ENCODE measurements at places on chromosomes 6 and 20.
A peak's percentile ranks its signal among the peaks of the same experiment; 100 is the strongest.

DNA sequence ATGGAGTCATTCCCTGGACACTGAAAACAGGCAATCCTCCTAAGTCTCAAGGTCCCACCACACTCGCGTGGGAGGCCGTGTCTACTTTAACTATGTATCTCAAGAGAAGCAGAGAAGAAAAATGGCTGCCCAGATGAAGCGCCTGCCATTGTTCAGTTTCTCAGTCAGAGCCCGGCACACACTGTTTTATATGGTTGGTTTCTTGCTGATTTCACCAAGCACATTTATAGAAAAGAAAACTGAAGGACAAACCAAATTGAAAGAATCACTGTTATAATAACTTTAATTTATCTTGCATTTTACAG lies 22.9 kb downstream of the EIF2S2 start:
- no peak for DNase-seq

- DNase-seq = peak; percentile 19
These were observed 259.3 kb downstream of the ERMARD start for GRCh38 chr6:170010665-170011203.

- no peak for DNase-seq
These were observed 17.2 kb upstream of the MAP3K4 start for GRCh38 chr6:160974304-160974771.

GRCh38 chr6:17036065-17036393 lies 65.8 kb upstream of the STMND1 start:
- no peak for DNase-seq

DNA sequence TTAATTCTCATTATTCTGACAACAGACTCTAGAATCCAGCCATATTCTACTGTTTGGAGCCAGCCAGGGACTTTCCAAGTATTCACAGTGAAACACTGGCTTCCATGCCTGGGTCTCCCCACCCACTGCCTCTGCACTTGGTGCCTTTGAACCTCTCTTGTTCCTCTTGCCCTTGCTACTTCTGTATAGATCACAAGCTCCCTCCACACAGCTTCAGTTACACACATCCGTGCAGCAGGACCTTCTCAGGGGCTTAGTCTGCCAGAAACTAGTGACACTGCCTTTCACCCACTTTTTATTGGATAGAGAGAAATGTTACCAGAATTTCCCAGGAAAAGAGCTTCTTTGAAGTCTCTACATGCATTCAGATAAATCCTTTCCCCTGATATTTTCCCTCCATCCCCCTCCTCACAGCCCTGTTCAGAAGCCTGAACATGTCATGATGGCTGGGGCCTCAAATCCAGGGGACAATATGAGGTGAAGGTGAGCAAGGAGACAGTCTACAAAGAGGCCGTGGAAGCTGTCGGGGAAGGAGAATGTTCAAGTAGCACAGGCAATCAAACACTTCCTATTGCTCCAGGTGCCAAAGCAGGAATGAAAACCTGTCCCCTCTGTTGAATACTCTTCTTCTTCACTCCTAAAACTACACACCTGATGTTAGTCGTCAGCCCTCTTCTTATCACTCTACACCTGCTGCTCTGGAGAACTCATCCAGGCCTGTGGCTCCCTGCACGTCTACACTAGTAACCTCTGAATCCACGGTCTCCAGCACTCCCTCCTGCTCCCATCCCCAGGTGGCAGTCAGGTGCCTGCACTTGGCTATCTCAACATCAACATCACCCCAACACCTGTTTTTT lies 20.2 kb upstream of the HLA-DOA start:
- no peak for DNase-seq

- no peak for DNase-seq
These were observed 38.5 kb upstream of the SLC22A3 start for GRCh38 chr6:160309718-160310117.

DNA sequence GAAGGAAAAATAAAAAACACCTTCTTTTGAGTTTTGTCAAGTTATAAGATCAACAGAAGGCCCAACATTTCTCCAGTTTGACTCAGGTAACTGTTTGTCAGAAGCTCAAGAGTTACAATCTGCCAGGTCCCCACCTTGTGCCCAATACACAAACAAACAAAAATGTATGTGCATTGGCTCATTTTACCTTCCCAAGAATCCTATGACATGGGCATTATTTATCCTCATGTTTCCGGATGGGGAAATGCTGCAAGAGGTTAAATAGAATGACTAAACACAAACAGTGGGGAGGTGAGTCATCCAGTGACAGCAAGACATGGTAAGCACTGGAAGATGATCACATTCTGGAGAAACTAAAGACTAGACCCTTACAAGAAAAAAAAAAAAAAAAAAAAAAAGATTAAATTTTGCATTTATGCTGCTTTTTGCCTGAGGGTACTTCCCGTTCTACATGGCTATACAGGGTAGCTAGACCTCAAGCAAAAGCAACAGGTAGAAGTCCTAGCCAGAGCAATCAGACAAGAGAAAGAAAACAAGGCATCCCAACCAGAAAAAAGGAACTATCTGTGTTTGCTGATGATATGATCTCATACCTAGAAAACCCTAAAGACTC lies 23.6 kb upstream of the ANKRD60 start:
- no peak for DNase-seq

GRCh38 chr6:123875784-123876183 lies 72.1 kb downstream of the NKAIN2 start:
- DNase-seq = no peak

- DNase-seq = peak; percentile 70
These were observed 689 bp upstream of the COL20A1 start for GRCh38 chr20:63292292-63292701.

GRCh38 chr6:79894939-79895338 lies 52.4 kb downstream of the ELOVL4 start:
- no peak for DNase-seq

DNA sequence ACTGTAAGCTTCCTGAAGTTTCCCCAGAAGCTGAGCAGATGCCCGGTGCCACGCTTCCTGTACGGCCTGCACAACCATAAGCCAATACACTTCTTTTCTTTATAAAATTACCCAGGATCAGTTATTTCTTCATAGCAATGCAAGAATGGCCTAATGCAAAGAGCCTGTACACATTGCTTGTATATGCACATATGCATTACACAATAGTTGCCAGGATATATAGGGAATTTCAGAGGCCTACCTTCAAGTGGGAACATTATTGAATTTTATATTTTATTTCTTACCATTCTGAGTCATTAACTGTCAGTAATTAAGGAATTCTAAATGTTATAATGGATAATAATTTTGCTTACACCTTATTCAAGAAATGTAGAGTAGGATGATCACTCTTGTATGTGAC lies 60.0 kb upstream of the TXNDC5 start:
- no peak for DNase-seq

- DNase-seq = no peak
These were observed 145.7 kb downstream of the KHDC1L start for GRCh38 chr6:73079611-73079955.

DNA sequence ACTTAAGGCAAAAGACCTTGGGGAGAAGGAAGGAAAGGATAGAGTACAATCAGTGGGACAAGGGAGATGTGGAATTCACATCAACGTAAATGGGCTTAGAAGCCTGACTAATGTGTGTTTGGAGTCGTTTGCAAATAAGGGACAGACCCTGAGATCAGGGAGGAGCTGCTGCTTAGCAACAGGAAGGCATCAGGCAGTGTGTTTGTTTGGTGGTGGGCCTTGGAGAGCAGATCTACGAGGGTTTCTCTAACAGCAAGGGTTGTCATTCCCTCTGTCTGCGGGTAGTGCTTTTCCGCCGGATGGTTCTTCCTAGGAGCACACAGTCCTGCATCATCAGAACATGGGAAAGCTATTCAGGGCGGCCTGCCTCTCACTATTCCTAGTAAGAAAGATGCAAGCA lies 40.4 kb downstream of the C6orf118 start:
- no peak for DNase-seq

DNA sequence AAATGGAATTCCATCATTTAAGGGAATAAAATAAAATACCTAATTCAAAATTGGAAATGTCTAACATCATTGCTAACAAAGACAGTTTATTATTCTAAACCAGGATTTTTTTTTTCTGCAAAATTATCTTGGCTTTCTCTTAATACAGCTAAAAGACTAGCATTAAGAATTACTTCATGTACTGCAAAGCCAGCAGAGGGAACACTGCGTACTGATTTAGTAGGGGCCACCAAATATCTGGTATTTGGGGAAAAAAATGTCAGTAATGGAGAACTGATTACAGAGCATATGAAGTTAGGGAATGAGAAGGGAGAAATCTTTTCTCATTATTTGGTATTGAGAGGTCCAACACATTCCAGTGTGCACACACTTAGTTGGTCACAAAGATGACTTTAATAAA lies 3.2 kb upstream of the SOX4 start:
- no peak for DNase-seq

- no peak for DNase-seq
These were observed 85.1 kb downstream of the LYRM2 start for GRCh38 chr6:89553431-89553830.

DNA sequence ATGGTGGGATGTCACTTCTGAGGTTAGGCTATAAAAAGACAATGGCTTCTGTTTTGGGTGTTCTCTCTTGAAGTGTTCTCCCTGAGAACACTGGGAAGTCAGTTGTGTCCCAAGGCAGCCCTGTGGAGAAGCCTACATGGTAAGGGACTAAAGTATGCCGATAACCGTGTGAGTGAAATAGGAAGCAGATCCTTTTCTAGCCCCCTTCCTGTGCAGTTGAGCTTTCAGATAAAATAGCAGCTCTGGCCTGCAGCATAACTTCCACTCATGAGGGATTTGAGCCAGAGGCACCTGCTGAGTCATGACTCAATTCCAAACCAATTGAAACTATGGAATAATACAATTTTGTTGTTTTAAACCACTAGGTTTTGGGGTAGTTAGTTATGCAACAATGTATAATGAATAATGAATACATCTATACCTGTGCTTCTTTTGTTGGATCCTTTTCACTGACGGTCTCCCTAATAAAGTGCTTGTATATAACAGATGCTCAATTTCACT lies 241.6 kb downstream of the TFAP2B start:
- DNase-seq = no peak

DNA sequence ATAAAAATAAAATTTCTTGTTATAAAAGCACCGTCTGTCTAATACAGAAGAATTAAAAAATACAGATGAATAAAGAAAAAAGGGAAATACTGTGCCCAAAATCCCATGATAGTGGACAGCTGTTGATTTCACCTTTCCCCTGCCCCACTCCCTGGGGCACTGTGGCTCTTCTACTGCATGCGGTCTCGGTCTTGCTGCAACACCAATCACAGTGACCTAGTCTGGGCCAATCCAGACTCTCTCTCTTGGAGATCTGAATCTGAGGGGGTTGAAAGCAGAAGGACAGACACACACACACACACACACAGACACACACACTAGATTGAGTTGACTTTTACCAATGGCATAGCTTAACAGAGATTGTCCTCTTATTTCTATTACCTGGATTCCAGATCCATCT lies 70.5 kb upstream of the FYN start:
- DNase-seq = peak; percentile 42

- no peak for DNase-seq
These were observed 312.1 kb upstream of the DEFB112 start for GRCh38 chr6:50361641-50362331.

GRCh38 chr20:39359981-39360620 lies 398.0 kb downstream of the DHX35 start:
- DNase-seq = no peak

- DNase-seq = no peak
These were observed 143.4 kb downstream of the AIG1 start for GRCh38 chr6:143204045-143204444.

DNA sequence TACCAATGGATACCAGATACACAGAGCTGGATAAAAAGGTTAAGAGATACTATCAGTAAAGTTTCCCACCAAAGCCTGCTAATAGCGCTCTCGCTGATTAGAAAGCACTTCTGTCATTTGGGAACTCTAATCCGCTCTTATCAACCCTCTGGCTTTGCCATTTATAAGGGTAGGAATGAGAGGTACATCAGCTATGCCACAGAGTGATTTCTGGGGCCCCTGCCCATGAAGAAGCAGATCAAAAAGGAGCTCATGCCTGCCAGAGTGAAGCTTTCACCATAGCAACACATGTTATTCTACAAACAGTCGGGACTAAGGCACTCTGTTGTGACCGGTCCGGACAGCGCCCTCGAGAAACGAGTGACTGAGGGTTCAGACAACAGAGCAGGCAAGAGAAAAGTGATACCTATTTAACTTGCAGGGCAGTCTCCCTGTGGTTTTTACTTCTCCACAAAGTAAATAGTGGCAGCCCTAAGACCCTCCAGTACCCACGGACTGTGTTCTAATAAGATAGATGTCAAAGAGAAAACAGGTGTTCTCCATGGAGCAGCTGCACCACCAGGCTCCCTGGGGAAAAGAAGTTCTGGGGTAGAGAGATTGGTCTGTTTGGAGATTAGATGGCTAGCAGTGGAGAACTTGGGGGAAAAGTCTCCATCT lies 5.6 kb downstream of the TRAM2 start:
- no peak for DNase-seq

- DNase-seq = no peak
These were observed 730.5 kb upstream of the MAP3K7 start for GRCh38 chr6:91317247-91317835.

- no peak for DNase-seq
These were observed 253.2 kb downstream of the SOX4 start for GRCh38 chr6:21846541-21847451.

DNA sequence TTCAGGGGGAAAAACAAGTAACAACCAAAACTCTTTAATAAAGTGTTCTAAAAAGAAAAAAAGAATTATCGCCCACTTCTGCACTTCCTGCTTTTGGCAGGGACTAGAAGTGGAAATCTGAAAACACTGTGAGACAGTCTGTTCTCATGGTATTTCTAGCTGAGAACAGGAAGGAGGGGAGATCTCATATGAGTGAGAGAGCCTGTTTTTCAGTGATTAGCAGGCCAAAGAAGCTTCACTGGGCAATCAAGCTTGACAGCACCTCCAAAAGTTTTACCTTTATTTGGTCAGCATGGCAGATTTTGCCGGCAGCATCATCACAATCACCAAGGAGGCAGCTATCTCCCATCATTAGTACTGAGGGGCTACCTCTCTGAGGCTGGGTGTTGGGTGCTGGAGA lies 79.5 kb upstream of the ATXN1 start:
- no peak for DNase-seq

DNA sequence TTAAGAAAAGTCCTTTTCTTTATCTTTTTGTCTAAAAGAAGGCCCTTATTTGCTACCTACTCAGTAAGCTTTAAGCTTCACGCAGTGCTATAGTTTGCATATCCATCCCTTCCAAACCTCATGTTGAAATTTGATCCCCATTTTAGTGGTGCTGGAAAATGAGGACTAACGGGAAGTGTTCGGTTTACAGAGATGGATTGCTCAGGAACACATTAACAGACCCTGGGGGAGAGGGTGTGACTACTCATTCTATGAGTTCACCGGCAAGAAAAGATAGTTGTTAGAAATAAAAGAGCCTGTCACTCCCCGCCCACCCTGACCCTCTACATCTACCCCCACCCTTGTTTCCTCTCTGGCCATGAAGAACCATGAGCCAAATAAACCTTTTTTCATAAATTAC lies 546.2 kb downstream of the MEI4 start:
- no peak for DNase-seq

Data from upper lobe of left lung (tissue), 6 donors.